NCI-H774 (cell line): ENCODE measurements at places on chromosomes 4 and X.

DNA sequence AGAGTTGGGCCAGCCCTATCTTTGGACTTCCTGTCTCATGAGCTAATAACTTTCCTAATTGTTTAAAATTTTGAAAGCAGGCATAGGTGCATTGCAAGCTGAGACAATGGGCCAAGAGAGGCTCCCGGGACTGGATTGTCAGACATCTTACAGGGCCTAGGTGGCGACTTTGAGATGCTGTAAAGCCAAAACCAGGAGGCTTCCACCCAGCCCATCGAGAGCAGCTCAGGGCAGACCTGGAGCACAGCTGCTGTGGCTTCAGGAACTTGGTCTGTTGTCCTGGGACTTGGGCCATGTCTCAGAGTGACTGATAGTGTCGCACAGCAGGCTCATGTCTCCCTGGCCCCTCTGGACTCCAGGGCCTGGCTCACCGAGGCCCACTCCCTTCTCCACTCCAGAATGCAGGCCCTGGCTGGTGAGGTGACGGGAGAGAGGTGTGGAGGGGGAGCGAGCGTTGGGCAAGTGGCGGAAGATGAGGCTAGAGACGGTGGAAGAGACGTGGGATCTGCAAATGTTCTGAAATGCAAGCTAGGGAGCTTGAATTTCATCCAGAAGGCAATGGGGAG, 24.1 kb upstream of the MTM1 start:
- no peak for DNase-seq

DNA sequence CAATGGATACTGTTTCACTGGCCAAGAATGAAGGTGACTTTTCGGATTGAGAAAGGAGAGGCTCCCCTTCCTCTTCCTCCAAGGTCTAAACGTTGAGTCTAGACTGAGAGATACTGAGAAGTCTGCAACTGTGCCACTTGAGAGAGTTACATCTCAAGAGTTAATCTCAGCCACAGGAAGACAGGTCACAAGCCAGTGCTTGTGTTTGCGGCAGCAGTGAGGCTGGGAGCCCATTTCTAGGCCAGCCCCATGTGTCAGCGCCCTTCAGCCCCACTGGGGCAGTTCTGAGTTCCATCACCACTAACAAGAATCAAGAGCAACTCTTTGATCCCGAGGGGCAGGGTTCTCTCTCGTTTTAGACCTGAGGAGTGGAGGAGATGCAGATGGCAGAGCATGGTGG, 7.3 kb upstream of the SEC24D start:
- no peak for DNase-seq

DNA sequence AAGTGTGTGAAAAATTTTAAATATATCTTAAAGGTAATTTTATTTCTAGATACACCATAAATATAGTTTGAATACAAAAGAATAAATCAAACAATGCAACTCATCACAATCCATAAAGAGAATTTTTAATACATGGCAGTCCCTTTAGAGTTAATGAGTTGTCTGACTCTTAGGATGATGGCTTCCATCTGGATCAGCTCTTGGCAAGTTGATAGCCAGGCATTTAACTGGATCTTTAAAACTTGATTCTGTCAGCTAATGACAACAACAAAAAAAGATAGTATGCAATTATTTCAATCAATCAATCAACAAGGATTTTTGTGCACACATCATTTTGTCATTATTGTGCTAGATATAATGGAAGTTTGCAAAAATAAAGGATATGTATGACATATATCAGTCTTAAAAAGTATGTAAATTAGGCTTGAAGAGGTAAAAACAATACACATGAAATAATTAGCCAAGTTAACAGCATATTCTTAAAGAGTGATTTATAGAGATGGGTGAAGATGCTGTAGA, 174.9 kb upstream of the PCDH18 start:
- no peak for DNase-seq

GRCh38 chr4:174036111-174036510, 247.4 kb downstream of the FBXO8 start:
- no peak for DNase-seq

- no peak for DNase-seq
Observed at GRCh38 chr4:164997324-164997723, 19.9 kb upstream of the TRIM61 start.

DNA sequence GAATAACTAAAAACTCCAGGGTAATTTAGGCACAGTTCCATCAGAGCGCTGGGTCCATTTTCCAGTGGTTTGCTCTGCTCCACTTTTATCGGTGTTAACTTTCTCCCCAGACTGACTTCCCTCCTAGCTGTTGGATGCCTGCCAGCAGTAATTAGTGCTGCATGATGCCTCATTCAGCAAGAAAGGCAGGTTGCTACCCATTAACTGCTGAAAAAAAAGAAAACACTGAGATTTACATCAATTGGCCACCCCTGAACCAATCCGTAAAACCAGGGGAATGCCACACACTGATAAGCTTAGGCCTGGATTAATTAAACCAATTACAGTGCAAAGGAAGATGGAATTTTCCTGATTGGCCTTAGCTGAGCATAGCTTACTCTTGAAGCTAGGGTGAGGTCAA, 182.4 kb upstream of the CXXC4 start:
- peak; percentile 51 for DNase-seq

DNA sequence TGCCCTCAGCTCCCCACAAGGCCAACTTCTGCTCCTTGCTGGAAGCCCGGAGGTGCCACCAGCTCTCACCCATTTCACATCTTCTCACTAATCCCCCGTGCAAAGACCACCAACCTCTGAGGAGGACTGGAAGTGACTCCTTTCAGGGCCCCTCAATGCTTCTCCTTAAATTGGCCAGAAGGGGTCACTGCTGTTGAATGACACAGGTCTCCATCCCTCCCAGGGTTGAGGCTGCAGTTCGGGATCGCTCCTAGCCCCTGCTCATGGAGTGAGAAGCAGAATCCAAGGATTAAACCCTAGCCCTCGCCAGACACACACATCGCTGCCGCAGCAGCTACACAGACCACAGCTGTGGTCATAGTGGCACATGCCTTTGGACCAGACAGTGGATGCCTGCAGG, 279.5 kb upstream of the TAPT1 start:
- no peak for DNase-seq

- DNase-seq = no peak
Observed at GRCh38 chr4:30842689-30843088, 122.5 kb downstream of the PCDH7 start.

GRCh38 chr4:147779451-147779850, 47.6 kb downstream of the ARHGAP10 start:
- no peak for DNase-seq

GRCh38 chr4:184347251-184348239, 126.8 kb downstream of the IRF2 start:
- no peak for DNase-seq

GRCh38 chr4:16034010-16034748, 49.6 kb downstream of the PROM1 start:
- no peak for DNase-seq

GRCh38 chr4:69830560-69831269, 29.2 kb downstream of the SULT1E1 start:
- peak; percentile 76 for DNase-seq

DNA sequence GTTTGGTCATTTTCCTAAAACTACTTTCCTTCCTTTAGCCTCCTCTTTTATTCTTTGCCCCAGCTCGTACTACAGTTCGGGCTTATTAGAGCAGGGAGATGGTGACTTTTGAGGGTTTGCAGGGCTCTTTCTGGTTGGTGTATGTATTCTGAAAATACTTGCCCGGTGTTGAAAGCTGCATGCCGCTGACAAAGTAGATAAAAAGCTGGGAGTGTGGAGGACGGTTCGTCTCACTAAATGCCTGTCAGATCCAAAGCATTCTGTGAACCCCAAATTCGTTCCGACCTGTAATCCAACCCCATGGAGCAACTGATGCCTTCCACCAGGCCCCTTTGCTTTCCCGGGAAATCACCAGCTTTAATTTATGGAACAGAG, 19.2 kb downstream of the TRIM2 start:
- DNase-seq = no peak

DNA sequence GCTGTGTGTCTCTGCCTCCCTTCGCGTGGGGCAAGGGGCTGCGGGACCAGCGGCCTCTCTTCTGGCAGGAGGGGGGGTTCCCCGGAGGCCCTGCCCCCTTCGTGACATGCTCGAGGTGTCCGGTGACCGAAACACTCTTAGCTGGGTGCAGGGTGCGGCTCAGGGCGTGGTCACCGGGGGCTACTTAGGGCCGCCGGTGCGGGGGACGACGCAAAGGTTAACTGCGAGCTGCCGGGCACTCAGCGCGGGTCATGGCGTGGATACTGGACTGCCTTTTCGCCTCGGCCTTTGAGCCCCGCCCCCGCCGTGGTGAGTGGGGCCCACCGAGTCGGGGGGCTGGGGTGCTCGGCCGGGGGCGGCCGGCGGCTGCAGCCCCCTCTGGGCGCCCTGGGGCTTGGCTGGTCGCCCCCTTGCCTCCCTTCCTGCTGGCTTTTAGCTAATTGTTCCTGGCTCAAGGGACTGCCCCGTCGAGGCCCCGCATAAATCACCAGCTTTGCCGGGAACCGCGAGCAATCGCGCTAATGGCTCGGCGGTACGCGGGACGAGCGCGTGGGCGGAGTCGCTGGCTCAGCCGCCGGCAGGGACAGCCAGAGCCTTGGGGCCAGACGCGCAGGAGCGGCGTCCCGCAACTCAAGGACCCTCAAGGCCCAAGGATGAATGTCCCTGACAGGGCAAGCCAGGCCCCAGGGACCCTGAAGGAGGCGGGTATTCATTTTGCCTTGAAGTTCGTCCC, at the start of gene ARHGAP36:
Gene ARHGAP36, plus strand, starts transcription at position 211 of the 733 bp plus-strand sequence. CDS start 23,320 bp downstream, outside the sequence.
- DNase-seq = no peak

GRCh38 chr4:78951862-78952472, 12.7 kb upstream of the PAQR3 start:
- no peak for DNase-seq

GRCh38 chr4:57231781-57232180, 121.6 kb upstream of the IGFBP7 start:
- no peak for DNase-seq
